Peyer's patch (tissue), 4 donors: ENCODE measurements at places on chromosomes 3 and 15. TPM values are rescaled to one million over a fixed set of nuclear protein-coding genes. Genes with fewer than 3 reads are reported as not detected.

Gene ZNF80
- not detected for total RNA-seq

- no peak overlapping the region for H3K27ac ChIP-seq
- H3K36me3 ChIP-seq: no peaks in the 10 kb centered on the region
- H3K27me3 ChIP-seq: peaks cover 16% of the 10 kb centered on the region
Observed at GRCh38 chr15:77816983-77817382, 184.3 kb upstream of the LINGO1 start.

DNA sequence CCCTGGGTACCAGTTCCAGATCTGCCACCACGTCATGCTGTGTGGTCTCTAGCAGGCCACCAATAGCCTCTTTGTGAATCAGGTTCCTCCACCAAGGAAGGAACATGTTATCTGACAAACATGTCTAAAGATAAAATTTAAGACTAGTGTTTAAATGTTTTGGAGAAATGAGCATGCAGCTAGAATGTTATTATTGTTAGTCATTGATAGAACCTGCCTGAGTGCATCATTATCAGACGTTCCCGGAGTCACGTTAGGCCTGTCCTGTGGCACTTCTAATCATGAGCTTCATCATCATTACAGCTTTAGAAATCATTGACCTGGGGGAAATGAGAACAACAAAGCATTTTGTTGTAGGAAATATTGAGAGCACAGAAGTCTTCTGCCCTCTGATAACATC lies 58.9 kb upstream of the FURIN start:
- no peaks in the 10 kb centered on the region for H3K36me3 ChIP-seq
- H3K4me3 ChIP-seq: no peak overlapping the region
- H3K27me3 ChIP-seq: no peaks in the 10 kb centered on the region
- no peak overlapping the region for H3K27ac ChIP-seq

DNA sequence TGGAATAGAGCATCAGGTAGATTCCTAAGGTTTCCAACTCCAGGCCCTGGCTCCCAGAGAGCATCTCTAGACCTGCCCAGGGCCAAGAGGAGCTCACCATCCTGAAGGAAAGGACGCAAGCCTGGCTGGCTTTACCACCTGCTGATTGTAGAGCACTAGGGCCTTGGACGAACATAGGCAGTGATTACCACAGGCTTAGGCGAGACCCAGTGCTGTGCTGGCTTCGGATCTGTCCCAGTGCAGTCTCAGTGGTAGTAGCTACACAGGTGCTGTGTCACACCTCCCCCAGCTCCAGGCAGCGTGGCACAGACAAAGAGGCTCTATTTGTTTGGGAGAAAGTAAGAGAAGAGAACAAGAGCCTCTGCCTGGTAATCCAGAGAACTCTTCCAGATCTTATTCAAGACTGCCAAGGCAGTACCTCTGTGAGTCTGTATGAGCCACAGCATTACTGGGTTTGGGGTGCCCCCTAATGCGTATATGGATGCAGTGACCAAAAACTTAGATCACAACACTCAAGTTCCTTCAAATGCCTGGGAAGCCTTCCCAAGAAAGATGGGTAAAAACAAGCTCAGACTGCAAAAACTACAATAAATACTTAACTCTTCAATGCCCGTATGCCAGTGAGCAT lies 25.4 kb downstream of the ISG20 start:
- H3K36me3 ChIP-seq: no peaks in the 10 kb centered on the region
- DNase-seq: peak; percentile 56
- no peaks in the 10 kb centered on the region for H3K4me1 ChIP-seq
- no peak overlapping the region for H3K4me3 ChIP-seq
- H3K27ac ChIP-seq: no peak overlapping the region

Gene TTC21A
- 8.4 TPM for total RNA-seq

Gene CCDC13
- total RNA-seq: 4.2 TPM

DNA sequence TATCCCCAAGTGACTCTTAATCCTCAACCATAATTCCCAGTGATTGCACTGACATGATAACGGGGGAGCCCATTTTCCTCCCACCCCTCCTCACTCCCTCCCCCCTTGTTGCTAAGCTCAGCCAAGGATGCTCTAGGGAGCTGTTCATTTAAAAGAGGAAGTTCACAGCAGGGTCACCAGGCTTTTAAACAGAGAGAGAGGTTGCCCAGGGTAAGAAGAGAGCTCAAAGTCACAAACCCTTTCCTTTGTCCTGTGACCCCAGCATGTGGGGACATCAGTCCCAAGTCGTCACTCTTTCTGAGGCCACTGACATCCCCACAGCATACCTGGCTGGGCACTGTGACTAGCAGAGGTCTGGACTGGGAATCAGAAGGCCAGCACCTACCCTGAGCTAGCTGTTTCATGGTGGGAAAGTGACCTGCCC lies 144.1 kb downstream of the RORA start:
- H3K27me3 ChIP-seq: no peaks in the 10 kb centered on the region
- H3K4me3 ChIP-seq: no peak overlapping the region
- no peaks in the 10 kb centered on the region for H3K36me3 ChIP-seq
- no peak overlapping the region for H3K27ac ChIP-seq
- H3K4me1 ChIP-seq: no peaks in the 10 kb centered on the region

DNA sequence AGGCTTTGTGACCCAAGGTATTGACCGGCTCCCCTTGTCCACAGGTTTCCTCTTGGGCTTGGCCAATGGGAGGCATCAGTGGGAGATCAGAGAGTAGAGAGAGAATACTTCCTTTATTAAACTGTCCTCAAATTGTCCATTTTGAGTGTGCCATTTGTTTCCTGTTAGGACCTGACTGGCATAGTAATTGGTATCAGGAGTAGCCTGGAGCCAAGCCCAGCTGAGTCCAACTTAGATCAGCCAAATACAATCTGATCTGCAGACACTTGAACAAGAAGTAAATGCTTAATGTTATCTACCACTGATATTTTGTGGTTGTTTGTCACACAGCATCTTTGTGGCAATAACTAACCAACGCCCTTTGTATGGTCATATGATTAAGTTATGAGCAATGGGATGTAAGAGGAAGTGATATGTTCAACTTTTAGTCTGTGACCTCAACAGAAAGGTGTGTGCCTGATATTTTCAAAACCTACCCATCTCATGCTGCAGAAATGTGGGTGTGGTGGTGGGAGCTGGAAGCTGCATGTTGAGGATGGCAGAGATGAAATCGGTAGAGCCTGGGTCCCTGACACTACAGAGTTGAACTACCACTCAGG lies 13.3 kb downstream of the MYD88 start:
- no peak overlapping the region for H3K4me3 ChIP-seq
- no peaks in the 10 kb centered on the region for H3K36me3 ChIP-seq
- H3K4me1 ChIP-seq: no peaks in the 10 kb centered on the region
- no peak overlapping the region for H3K27ac ChIP-seq

DNA sequence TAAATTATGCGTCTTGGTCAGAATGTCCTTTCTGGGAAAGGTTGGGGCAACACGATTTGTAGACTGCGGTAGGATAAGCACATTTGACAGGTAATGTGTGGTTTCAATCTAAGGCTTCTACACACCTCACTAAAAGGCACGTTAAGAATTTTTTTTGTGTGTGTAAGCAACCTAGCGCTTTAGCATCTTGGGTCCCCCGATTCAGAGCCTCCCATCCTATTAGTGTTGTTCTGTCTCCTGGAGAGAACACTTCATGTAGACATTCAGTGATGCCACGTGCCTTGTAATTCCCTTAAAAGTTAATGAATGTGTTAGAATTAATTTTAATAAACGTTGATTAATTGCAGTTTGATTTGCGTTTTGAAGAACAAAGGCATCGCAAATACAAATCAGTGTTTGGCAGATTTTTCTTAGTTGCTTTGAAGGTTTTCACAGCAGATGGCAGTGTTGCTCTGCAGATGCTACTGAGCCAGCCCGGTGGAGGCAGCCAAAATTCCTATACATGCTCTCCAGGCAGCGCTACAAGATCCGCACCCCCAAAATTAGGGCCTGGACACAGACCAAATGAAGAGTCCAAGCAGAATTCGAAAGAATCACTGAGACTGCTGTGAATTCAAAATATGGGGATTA lies 63.5 kb downstream of the OTOL1 start:
- no peaks in the 10 kb centered on the region for H3K4me1 ChIP-seq
- H3K4me3 ChIP-seq: no peak overlapping the region
- H3K27me3 ChIP-seq: no peaks in the 10 kb centered on the region
- no peak for DNase-seq
- H3K36me3 ChIP-seq: no peaks in the 10 kb centered on the region

DNA sequence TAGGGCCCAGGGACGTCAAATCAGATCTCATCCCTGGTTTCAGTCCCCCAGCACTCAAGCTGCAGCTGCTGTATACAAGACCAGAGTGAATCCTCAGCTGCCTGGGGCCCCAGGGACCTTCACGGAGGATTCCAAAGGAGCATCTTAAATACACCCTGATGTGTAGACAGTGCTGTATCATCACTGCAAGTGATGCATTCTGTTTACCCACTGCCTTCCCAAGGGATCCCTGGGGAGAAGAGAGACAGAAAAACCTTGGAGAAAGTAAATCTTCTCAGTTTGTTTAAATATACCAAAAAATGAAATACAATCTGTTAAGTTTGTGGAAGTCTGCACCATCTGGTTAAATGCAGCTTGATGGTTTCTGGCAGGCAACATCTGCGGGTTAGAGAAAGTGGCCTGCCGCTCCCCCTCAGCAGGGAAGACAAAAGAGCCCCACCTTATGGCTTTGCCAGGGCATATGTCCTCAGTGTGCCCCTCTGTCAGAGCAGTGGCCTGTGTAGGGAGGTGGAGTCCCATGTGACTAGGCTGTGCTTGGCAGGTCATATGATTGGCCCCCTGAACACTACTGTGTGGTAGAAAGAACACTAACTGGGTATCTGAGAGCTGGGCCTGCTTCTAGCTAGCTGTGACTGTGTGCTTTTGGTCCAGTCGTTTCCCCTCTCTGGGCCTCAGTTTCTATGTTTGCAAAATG lies 222.2 kb upstream of the TRIM42 start:
- H3K27me3 ChIP-seq: no peaks in the 10 kb centered on the region
- H3K27ac ChIP-seq: no peak overlapping the region
- no peak overlapping the region for H3K4me3 ChIP-seq
- no peak for DNase-seq
- H3K4me1 ChIP-seq: no peaks in the 10 kb centered on the region

Gene RBP2
- 1,988 TPM for total RNA-seq

DNA sequence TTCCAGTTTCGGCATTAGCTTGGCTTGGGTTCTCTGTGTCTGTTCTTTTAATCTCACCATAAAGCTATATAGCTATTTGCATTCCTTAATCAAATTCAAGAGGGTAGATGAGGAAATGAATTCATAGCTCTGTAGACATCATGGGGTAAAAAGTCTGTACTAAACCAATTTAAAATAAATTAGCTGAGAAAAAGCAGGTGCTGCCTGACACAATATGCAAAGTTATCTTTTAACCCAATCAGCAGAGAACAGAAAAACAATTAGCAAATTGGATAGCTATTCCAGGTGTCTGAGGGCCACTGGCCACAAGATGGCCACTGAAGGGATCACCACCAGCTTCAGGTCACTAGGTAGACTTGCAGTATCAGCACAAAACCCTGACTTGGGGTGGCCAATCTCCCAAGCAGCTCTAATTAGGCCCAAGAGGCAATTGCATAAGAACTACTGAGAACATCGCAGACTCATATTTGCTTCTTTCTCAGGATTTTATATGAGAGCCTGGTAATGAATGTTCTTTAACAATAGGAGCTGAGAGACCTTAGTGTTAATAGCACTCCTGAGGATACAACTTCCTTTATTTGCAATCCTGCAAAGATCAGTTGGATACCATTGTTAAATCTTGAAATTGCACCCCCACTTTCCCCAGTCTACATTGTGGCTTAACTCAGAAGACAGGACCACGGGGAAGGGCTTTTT lies 494.3 kb downstream of the PDCD6IP start:
- no peaks in the 10 kb centered on the region for H3K36me3 ChIP-seq
- H3K27ac ChIP-seq: no peak overlapping the region
- H3K27me3 ChIP-seq: no peaks in the 10 kb centered on the region
- DNase-seq: no peak
- H3K4me1 ChIP-seq: no peaks in the 10 kb centered on the region
- no peak overlapping the region for H3K4me3 ChIP-seq
